ENCODE measurements at places on chromosomes 4 and X.

DNA sequence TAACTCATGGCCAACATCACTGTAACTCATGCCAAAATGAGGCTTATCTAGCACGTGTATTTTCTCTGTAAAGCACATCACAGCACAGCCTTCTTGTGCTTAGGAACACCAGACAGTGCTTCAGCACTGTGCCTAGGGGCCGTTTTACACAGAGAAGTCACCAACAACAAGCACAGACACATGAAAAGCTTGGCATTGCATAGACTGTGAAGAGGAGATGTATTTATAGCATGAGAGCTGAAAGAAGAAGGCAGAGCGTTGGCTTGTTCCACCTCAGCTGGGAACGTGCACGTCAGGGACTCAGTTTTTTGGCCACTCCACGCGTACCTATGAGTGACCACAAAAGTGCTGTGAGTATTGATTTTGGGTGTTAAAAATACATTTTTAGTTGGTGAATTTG is 116.3 kb upstream of the SFRP2 start:
- no peak for DNase-seq

DNA sequence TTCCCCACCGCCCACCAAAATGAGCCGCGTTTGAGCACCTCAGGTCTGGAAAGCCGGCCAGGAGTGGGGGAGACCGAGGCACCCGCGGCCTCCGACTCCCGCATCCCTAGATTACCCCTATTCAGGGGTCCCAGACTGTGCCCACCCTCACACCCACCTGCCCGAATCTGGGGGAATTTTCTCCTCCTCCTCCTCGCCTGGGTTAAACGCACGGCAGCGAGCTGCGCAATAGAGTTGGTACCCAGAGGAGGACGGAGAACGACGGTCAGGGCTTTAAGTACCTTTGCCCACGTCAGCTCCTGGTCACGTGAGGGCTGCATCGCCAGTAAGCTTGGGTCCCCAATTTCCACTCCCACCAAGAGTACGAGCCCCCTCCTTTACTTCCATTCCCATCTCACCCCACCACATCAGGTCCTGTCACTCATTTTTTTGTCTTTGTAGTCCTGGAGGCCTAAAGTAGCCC is at the start of gene ARMCX2:
TSS of gene ARMCX2 (minus strand) at position 250 of the 463 bp plus-strand sequence. CDS start 2,262 bp downstream, outside the sequence.
- peak; percentile 24 for DNase-seq

GRCh38 chr4:90840828-90841227 is 713.6 kb downstream of the CCSER1 start:
- no peak for DNase-seq

- DNase-seq, result no peak
These were observed 21.9 kb downstream of the ATP2B3 start for GRCh38 chrX:153539171-153539978.

GRCh38 chr4:186755550-186756519 is 32.2 kb upstream of the FAT1 start:
- no peak for DNase-seq

DNA sequence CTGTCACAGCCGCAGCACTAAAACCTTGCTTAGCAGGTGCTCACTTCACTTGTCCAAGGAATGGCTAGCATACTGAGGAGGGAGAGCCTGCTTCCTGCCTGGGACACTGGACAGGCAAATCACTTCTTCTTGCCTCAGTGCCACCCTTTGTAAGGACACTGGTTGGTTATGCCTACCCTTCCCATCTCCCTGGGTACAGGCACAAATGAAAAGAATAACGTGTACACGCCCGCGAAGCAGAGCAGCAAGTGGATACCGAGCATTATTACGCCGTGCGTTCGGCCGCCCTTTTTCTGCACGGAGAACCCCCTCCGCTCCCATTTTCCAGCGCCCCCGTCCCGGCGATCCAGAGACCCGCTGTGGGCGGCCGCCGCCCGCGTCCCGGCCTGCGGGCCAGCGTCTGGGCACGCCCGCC is 338 bp upstream of the KLHL2 start:
- no peak for DNase-seq

DNA sequence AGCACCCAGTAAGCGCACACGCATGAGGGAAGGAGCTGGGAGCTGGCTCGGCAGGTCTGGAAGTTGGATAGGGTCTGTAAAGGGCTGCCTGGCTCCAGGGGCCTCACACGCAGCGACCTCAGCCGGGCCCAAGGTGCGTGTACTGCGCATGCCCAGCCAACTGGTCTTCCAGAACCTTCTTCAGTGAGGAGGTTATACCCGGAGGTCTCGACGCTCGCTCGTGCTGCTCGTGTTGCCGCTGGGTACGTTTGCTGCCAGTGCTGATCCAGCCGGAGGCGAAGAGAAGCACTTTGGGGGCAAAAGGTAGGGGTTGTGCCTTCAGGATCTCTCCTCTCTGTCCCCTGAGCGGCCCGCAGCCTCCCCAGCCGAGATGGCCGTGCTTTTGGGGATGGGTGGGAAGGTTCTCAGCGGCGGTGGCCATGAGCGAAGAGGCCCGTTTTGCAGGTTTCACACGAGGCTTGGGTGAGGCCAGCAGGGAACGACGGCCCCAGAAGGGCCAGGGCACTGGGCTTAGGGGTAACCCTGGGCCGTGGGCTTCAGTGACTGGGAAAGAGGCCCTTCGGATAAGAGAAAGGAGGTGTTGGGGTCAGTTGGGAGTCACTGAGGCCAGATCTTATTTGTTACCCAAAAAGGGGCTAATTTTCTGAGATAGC is 3.8 kb upstream of the CXCL9 start:
- DNase-seq, result no peak

- DNase-seq, result no peak
These were observed 73.7 kb downstream of the ELOVL6 start for GRCh38 chr4:110124711-110125110.

DNA sequence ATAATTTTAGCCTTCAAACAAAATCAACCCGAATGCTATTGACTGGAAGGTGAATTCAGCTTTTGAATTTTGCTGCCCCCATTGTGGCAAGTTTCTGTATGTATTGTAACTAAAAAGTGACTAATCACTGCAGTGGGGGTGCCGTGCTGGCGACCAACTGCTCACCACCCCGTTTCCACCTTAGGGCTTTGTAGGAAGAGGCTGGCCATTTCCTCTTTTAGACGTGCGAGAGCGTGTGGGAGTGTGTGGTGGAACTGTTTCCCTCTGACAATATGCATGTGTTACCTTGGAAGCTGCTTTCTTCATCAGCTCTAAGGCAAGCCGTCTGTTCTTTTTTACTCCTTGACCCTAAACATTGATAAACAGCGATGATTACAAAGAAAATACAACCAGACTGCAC is 78.8 kb downstream of the SEL1L3 start:
- DNase-seq, result no peak

DNA sequence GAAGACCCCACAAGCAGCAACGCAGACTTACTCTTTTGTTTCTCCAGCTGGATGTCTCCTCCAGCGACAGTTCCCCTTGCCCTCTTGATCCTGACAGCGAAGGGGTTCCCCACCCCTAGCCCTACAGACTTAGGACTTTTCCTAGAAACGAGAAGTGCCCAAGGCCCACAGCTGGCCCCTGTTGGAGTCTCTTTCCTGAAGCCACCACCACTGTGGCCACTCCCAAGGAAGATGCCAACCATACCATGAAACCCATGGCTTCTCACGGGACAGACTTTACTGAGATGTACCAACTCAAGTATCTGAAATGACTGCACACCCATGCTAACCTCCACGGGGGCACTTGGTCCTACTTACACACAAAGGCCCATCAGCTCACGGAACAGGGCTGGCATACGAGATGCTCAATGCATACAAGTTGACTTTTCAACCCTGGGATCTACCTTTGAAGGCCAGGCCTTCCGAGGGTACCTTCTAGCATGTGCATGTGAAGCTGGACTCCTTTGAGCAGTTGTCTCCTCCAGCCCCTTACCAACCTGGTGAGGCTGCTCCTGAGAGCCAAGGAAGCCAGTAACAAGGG is 924 bp upstream of the IRAK1 start:
- DNase-seq, result no peak

GRCh38 chr4:84826681-84827080 is 139.8 kb downstream of the WDFY3 start:
- DNase-seq, result no peak

DNA sequence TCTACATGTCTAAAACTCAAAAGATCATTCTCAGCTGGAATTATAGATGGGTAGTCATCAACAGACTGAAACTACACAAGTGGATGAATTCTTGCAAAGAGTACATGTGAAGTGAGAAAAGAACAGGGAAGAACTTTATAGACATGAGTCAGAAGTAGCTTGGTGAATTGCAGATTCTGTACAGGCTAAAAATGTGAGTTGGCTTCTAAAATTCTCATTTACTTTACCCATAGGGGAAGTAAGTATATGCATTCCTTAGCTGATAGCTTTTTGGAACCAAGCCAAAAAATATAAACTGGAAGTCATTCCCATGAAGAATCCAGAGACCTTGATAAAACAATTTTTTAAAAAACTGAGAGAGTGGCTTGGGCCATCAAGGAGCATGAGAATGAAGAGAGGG is 584.2 kb upstream of the FTHL17 start:
- no peak for DNase-seq

GRCh38 chr4:48315728-48316630 is 25.4 kb upstream of the SLAIN2 start:
- DNase-seq, result peak; percentile 34

GRCh38 chr4:75752637-75753036 is 28.3 kb downstream of the USO1 start:
- DNase-seq, result no peak
